Tibial nerve (tissue), 4 donors: ENCODE measurements at places on chromosomes 3 and 15. TPM values are rescaled to one million over a fixed set of nuclear protein-coding genes. Genes with fewer than 3 reads are reported as not detected.

SUSD5 gene
- 2.1 TPM for total RNA-seq

RARRES1 gene
- total RNA-seq = 17.0 TPM

FGF12 gene
- 0.59 TPM for total RNA-seq

PLA2G4F gene
- total RNA-seq = not detected

NDN gene
- 103 TPM for total RNA-seq

ACOX2 gene
- total RNA-seq = 43.1 TPM

RPL35A gene
- total RNA-seq = 477 TPM

ALG1L2 gene
- not detected for total RNA-seq

CFAP91 gene
- 23.7 TPM for total RNA-seq

ACP3 gene
- total RNA-seq = 5.0 TPM

IL16 gene
- 80.2 TPM for total RNA-seq

HDDC3 gene
- total RNA-seq = 18.8 TPM

GCHFR gene
- total RNA-seq = 24.5 TPM

DLL4 gene
- total RNA-seq = 6.1 TPM

WDR72 gene
- total RNA-seq = not detected

DNA sequence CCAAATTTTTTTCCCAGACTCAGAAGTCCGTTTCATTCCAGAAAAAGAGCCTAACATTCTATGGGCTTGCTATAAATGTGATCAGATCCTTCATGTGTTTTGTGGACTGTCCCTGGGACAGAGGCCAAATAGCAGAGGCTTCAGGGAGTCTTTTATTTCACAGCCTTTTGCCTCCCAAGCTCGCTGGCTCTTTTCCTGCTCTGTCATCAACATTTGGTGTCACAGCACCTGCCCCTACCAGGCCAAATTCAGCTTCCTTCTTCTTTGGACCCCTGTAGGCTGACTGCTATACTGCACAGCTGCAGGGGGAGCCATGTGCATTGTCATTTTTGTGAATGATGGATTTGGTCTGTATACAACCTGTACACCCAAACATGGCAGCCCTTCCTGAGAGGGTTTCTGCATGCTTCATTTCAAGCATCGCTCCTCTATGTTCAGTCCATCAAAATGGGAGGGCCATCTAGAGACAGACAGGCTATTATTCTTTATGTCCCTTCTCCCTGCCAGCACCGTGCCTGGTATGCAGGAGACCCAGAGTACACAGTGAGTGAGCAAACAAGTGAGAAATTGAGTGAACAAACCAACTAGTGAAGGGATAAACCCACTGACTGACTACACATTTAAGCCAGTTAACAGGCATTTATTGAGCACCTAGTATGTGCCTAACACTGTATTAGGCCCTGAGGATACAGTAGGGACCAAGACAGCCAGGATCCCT, 17.9 kb upstream of the RPP14 start:
- DNase-seq = no peak

DNA sequence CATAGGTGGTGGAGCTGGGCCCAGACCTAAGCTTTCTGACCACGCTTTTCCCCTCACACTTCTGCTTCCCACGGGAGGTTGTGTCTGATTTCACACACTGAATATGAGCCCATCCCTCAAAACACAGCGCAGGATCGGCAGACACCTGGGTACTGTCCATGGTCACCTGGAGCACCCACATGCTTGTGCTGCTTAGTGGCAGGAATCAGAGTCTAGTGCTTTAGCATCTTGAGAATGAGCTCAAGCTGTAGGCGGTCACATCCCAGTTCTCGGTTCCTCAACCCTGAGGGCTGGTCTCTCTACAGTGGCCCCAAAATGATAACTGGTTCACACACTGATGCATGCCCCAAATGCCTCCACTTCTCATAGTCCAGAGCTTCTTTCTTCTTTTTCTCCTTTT, 111.0 kb downstream of the SEMA5B start:
- DNase-seq = no peak

DNA sequence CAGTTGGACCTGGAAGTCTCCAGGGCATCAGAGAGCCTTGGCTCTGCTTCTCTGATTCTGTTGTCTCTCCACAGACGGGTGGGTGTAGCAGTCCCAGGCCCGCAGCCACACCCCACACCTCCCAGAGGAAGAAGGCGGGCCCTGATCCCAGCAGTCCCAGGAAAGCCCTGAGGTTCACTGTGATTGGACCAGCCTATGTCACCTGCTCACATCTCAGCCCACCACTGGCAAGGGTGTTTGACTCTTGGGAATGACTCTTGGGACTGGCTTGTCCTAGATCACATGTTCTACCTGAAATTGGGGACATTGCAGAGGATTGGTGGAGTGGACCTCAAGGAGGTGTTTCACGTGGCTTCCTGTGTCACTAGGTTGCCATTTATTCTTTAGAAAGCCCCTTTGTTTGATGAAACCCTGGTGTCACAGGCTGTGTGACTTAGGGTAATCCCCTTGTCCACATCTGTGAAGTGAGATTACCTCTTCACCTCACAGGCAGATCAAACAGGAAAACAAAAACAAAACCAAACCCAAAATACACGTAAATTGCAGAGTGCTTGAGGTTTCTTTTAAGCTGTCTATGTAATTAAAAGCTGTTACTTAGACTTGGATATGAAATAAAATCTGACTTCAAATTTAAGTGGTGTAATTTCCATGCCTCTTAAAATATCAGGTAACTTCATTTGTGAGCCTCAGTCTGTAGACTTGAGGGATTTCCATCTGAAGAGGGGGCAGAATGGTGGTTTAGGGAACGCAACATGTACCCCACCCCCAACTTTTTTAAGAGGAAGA, 26.7 kb downstream of the FLNB start:
- no peak for DNase-seq

GRCh38 chr15:74725225-74725774, at the start of gene CYP1A1:
Gene CYP1A1 (minus strand): TSS chr15:74725528. CDS start chr15:74723097, 2,431 bp downstream.
- no peak for DNase-seq

GRCh38 chr3:177611752-177612334, 414.6 kb upstream of the TBL1XR1 start:
- no peak for DNase-seq

DNA sequence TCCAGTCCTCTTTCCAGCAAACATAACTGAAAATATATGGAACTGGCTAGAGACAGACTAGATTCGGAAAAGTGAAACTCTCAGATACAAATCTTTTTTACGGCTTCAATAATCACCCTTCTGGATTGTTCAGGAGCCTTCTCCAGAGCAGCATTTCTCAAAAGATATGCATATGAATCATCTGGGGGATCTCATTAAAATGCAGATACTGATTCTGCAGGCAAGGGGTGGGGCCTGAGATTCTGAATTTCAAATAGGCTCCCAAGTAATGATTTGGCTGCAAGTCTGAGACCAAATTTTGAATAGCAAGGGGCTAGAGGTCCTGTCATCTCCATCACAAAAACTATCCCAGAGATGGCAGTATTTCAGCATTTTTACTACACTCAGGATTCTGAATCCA, 165.4 kb downstream of the CTNNB1 start:
- DNase-seq = no peak

DNA sequence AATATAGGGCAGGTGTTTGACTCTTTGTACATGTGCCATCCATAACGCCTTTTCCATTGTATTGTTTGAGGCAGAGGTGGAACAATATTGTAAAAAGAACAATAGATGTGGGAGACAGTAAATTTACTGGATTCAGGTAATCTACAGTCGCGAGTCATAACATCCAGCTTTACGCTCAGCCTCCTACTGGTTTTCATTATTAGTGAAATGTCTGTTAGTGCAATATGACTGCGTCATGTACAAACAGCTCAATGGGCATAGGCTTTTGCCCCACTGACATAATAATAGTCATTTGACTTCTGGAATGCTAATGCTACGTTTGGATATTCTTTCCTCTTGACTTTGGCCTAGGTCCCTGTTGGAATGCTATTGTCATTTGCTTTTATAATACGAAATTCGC, 9.5 kb downstream of the CACNA2D3 start:
- no peak for DNase-seq

DNA sequence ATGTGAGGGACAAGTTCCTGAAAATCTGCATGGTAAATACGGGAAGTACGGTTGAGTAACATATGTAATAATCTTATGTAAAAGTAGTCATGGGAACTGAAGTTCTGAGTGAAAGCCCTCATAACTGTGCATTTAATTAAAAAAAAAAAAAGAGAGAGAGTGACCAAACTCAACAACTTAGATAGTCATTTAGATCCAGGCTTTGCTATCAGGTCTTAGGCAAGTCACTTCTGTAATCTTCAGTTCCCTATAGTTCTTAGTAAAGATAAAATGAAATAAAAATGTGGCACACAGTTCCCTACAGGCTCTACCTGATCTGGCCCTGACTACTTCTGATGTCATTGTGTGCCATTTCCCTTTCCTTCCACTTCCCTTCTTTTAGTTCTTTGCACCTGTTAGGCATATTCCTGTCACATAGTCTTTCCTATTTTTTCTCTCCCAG, 15.0 kb downstream of the RNF111 start:
- no peak for DNase-seq

- DNase-seq = no peak
These were observed 7.5 kb upstream of the TM4SF1 start for GRCh38 chr3:149384911-149385321.

GRCh38 chr3:124584245-124584551, 146.1 kb upstream of the UMPS start:
- DNase-seq = no peak

DNA sequence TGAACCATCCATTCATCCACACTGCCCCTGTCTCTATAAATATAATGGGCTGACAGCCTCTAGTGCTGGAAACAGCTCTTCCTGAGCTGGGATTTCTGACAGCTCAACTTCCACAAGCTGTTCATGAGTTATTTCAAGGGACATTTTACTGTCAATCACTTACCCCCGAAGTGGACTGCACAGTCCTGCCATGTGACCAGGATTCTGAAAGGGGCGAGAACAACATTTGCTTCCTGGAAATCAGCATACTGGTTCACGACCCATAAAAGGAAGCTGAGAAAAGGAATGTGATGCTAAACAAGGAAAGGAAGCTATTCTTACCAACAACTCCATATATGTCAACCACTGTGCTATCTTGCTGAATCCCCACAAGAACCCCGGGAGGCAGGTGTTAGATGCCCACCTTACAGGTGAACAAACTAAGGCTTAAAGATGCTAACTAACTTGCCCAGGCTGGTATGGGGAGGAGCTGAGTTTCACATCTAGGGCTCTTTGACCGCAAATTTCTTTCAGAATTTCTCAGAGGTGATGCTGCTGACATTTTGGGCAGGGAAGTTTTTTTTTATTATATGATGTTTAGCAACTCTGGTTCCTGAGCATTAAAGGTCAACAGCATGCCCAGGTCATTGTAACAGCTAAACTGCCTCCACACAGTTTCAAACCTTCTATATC, 16.5 kb upstream of the REC114 start:
- DNase-seq = no peak

DNA sequence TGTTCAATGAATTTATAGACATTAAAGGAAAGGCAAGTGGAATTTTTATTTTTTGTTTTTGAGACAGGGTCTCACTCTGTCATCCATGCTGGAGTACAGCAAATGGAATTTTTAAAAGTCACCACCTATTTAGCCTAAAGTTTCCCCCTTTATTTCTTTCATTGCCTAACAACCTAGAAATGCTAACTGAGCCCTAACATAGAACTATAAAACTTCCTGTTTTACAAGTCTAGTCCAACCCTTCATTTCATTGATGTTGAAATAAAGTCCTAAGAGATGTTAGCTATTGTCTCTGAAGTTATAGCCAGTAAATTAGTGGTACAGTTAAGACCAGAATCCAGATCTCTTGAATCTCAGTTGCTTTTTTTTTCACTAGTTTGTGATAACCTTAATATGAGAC, 39.0 kb downstream of the MAPK6 start:
- DNase-seq = no peak

DNA sequence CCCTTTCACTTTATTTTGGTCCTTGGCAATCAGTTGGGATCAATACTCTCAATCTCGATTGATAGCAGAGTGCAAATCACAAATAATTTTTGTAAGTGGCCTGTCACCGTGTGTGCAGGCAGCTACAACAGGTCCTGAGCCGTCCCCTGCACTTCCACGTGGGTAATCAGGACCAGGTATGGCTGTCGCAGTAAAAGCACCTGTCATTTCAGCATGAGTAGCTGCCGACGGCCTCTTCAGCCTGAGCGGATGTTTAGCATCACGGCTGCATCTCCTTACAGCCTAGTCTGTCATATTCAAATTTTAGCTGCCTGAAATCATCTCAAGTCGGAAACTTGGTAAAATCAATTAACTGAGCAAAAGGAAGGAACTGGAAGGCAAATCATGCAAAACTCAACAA, 53.0 kb upstream of the FOXP1 start:
- no peak for DNase-seq

DNA sequence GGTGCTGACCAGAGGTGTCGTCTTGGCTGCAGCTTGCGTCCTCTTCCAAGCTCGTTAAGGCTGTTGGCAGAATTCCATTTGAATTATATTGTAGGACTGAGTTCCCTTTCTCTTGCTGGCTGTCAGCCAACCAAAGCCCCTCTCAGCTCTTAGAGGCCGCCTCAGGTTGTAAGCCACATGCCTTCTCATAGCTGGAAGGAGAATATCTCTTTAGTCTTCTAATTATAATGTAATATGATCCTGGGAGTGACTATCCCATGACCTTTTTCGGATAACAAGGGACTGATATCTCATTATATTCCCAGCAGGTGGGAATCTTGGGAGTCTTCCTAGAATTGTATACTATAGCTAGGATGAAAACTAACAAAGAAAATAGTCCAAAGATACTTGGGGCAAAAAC, 4.8 kb downstream of the SCG5 start:
- DNase-seq = no peak

DNA sequence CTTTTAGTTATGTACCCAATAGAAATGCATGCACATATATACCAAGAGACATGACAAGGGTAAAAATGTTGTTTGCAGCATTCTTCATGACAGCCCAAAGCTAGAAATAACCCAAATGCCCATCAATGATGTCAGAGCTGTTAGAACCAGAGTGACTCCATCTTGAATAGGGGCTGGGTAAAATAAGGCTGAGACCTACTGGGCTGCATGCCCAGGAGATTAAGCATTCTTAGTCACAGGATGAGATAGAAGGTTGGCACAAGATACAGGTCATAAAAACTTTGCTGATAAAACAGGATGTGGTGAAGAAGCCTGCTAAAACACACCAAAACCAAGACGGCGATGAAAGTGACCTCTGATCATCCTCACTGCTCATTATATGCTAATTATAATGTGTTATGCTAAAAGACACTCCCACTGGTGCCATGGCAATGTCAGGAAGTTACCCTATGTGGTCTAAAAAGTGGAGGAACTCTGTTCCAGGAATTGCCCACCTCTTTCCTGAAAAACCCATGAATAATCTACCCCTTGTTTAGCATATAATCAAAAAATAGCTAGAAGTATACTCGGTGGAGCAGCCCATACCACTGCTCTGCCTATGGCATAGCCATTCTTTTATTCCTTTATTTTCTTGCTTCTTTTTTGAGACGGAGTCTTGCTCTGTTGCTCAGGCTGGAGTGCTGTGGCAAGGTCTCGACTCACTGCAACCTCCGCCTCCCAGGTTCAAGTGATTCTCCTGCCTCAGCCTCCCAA, 32.9 kb downstream of the ZBTB11 start:
- no peak for DNase-seq

DNA sequence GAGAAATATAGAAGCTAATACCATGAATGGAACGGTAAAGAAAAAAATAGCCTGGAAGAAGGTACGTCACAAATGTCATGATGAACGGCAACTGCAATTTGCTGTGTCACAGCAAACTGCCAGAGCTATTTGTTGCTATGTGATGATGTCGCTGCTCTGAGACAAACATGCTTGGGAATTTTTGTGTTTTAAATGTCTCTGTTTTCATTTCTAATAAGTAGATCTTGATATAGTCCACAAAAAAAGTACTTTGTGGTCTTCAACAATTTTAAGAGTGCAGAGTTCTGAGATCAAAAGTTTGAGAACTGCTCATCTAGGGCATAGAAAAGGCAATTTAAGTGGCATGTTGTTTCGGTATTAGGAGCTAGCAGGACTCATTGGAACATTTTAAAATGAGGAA, 4.3 kb upstream of the NR1D2 start:
- DNase-seq = no peak

GRCh38 chr15:95645791-95646338, 684.6 kb upstream of the NR2F2 start:
- no peak for DNase-seq
